Fibroblast of the aortic adventitia (primary cell): ENCODE measurements at places on chromosomes 12 and 14. TPM values are rescaled to one million over a fixed set of nuclear protein-coding genes. Genes with fewer than 3 reads are reported as not detected.

LRTM2 gene
- total RNA-seq, result not detected in 2 replicates

HOXC6 gene
- total RNA-seq, result 0.09 and 0.90 TPM in 2 replicates

NUDT4 gene
- 104 and 185 TPM in 2 replicates for total RNA-seq

KRT82 gene
- total RNA-seq, result not detected in 2 replicates

B4GALNT1 gene
- 1.7 and 6.9 TPM in 2 replicates for total RNA-seq

NPFF gene
- total RNA-seq, result not detected in 2 replicates

G2E3 gene
- total RNA-seq, result 24.8 and 43.9 TPM in 2 replicates

MYF6 gene
- total RNA-seq, result not detected in 2 replicates

TCTN2 gene
- 11.1 and 18.5 TPM in 2 replicates for total RNA-seq

CIDEB gene
- 1.9 and 4.2 TPM in 2 replicates for total RNA-seq

DHRS2 gene
- total RNA-seq, result 1.1 TPM in 1 of 2 replicates, not detected in the other

ANAPC5 gene
- 148 and 209 TPM in 2 replicates for total RNA-seq

DLGAP5 gene
- total RNA-seq, result 0.49 and 23.8 TPM in 2 replicates

FAM222A gene
- 0.25 and 0.54 TPM in 2 replicates for total RNA-seq

DIO2 gene
- total RNA-seq, result 0.74 and 66.0 TPM in 2 replicates

RERGL gene
- not detected in 2 replicates for total RNA-seq

HCFC2 gene
- 28.3 and 30.5 TPM in 2 replicates for total RNA-seq

KLRF2 gene
- not detected in 2 replicates for total RNA-seq

INSM2 gene
- not detected in 2 replicates for total RNA-seq

FITM1 gene
- total RNA-seq, result 0.18 TPM in 1 of 2 replicates, not detected in the other

FAM181A gene
- not detected in 2 replicates for total RNA-seq

CTSG gene
- total RNA-seq, result not detected in 2 replicates

KRT80 gene
- 0.25 and 0.36 TPM in 2 replicates for total RNA-seq

DTX1 gene
- total RNA-seq, result 0.16 TPM in 1 of 2 replicates, not detected in the other

POTEG gene
- total RNA-seq, result not detected in 2 replicates

BEST3 gene
- total RNA-seq, result not detected in 2 replicates

PRICKLE1 gene
- total RNA-seq, result 15.6 and 17.4 TPM in 2 replicates

HRK gene
- 0.41 TPM in 1 of 2 replicates, not detected in the other for total RNA-seq

GPR162 gene
- total RNA-seq, result 2.6 and 3.5 TPM in 2 replicates

C14orf39 gene
- 0.18 and 0.41 TPM in 2 replicates for total RNA-seq

ERP29 gene
- total RNA-seq, result 56.0 and 77.7 TPM in 2 replicates

FAM90A1 gene
- total RNA-seq, result not detected in 2 replicates

EXOC3L4 gene
- 0.41 TPM in 1 of 2 replicates, not detected in the other for total RNA-seq

BMAL2 gene
- total RNA-seq, result 2.8 and 44.5 TPM in 2 replicates

TAS2R19 gene
- total RNA-seq, result 6.3 and 6.5 TPM in 2 replicates
